ENCODE measurements at places on chromosomes 7 and 10. TPM values are rescaled to one million over a fixed set of nuclear protein-coding genes. Genes with fewer than 3 reads are reported as not detected.

GRCh38 chr7:33457039-33457438 lies 327.7 kb downstream of the BBS9 start:
- DNase-seq = no peak

The CTAGE6 gene
- 0.52 TPM for total RNA-seq

The ABHD11 gene
- 25.2 TPM for total RNA-seq

The C10orf53 gene
- not detected for total RNA-seq

- no peak for DNase-seq
These were observed 43.0 kb downstream of the CXCL12 start for GRCh38 chr10:44341886-44342285.

The CPA2 gene
- not detected for total RNA-seq

GRCh38 chr7:47625861-47626715 lies 44.2 kb upstream of the TNS3 start:
- no peak for DNase-seq

DNA sequence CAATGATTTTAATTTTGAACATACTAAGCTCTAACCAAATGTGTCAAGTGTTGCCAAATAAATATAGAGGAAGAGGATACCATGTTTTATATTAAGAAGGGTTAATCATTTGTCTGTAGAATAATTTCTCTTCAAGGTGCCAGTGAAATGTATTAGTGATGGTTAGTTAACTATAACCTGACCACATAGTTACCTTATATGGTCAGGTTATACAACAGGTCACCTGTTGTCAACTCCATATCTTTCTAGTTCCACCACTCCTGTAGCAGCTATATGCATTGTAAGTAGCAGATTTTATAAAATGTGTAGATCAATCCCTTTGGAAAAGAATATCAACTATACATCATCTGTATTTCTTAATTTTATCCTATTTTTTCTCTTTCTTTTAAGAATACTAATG lies 35.1 kb downstream of the PTPRZ1 start:
- no peak for DNase-seq

- DNase-seq = peak; percentile 61
These were observed 78.5 kb upstream of the FRMD4A start for GRCh38 chr10:14409247-14409646.

GRCh38 chr10:89428877-89429276 lies 14.5 kb downstream of the IFIT5 start:
- no peak for DNase-seq

All from activated naive CD8-positive, alpha-beta T cell treated with anti-CD3 and anti-CD28 coated beads for 36 hours (primary cell).